ENCODE measurements at places on chromosomes 3 and 15. TPM values are rescaled to one million over a fixed set of nuclear protein-coding genes. Genes with fewer than 3 reads are reported as not detected.
A peak's percentile ranks its signal among the peaks of the same experiment; 100 is the strongest.

DNA sequence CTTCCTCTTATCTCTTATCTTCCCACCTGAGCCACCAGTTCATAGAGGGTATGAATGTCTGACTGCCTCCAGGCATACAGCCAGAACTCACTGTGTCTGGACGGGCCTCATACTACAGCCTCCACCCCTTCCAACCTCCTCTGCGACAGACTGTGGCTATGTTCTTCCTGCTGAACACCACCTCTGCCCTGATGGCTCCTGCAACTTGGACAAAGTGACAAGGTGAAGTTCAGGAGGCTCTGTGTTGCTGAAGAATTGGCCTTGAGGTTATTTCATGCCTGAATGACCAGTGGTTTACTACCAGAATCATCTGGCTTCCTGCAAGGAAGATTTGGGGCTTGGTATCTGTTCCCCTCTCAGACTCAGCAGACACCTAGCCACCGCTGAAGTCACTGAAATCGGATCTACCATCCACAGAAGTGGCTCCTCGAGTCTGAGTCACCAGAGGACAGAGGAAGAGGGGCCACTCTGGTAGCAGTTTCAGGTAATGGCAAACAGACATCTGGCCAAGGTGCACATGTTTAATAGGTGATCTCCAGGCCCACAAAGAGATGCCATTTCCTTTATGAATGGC lies 14.2 kb upstream of the ULK3 start:
- no peak for DNase-seq

DNA sequence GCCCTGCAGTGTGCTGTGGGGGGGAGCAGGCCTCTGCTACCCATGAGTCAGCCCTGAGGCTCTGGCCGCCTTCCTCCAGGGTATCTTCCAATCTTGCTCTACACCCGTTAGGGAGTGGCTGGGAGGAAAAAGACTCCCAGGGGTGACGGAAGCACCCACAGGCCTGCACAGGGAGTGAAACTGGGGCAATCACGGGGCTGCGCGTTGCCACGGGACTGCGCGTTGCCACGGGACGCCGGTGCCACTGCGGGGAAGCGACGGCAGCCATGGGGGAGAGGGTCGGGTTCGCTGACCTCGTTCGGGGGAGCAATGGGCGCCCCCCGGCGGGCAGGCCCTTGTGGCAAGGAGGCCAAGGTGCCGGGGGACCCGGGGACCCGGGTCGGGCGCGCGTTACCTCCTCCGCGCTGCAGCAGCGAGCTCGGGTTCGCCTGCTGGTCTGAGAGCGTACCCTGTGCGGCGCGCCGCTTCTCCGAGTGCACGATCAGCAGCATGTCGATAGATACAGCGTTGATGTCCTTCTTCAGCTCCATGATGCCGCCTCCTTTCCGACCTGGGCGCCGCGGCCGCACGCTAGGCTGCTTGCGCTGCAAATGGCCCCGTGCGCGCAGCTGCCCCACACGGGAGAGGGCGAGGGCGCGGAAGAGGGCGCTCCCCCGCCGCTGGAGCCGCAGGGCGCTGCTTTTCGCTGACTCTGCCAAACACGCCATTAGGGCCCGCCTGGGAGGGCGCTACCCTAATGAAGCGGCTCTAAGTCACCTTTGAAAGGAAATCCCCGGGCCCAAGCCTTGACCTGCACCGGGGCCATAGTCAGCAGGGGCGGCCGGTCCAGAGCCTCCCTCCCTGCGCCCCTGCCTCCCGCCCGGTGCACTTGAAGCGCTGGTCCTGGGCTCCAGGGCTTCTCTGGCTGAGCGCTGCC lies at the start of gene KY:
Gene KY (minus strand): TSS at position 592 of the 916 bp plus-strand sequence. CDS start 62 bp downstream, at position 530.
- peak; percentile 31 for DNase-seq

DNA sequence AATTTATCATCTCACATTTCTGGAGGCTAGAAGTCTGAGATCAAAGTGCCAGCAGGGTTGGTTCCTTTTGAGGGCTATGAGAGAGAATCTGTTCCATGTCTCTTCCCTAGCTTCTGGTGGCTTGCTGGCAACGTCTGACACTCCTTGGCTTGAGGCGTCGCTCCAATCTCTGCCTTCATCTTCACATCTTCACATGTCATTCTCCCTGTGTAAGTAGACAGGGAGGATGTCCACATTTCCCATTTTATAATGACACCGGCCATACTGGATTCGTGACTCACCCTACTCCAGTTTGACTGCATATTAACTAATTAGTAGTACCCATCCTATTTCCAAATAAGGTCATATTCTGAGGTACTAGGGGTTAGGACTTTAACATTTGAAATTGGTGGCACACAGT lies 17.5 kb upstream of the ARHGAP31 start:
- peak; percentile 18 for DNase-seq

DNA sequence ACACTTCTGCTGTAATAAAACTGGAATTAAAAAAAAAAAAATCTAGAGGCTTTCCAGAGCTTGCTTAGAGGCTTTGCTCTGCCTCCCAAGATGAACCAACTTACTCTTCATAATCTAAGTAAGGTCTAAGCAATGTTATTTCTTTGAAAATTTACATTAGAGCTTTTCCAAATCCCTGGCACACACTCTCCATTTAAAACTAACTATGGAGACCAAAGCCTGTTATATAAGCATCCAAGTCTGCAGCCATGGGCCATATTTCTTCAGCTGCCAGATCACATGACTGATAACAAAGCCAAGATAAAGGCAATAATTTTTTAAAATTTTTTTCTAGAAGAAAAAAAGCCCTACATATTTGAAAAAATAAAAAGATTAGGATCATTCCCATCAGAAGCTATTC lies 55.0 kb upstream of the ARHGEF3 start:
- DNase-seq, result no peak

DNA sequence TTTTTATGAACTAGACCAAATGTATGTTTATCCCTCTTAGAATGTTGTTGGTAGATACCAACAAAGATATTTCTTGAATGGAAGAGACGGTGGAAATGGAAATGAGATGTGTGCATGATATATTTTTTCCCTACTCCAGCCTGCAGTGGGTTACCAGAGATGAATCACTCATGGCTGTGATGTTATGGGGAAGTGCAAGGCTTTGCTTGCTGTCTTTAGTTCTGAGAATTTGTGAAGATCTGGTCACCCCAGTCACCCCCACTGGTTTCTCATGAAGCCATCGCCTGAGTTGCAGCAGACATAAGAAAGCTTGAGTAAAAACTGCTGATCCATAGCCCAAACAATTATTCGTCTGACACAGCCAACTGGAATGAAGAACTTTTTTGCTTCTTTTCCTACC lies 78.1 kb upstream of the EOMES start:
- DNase-seq, result no peak

SCN5A gene
- 0.59 TPM for total RNA-seq
